ENCODE measurements at places on chromosomes 3 and 15. TPM values are rescaled to one million over a fixed set of nuclear protein-coding genes. Genes with fewer than 3 reads are reported as not detected.
A peak's percentile ranks its signal among the peaks of the same experiment; 100 is the strongest.

- no peak for DNase-seq
These were observed 76.9 kb upstream of the IGSF10 start for GRCh38 chr3:151537726-151538125.

DNA sequence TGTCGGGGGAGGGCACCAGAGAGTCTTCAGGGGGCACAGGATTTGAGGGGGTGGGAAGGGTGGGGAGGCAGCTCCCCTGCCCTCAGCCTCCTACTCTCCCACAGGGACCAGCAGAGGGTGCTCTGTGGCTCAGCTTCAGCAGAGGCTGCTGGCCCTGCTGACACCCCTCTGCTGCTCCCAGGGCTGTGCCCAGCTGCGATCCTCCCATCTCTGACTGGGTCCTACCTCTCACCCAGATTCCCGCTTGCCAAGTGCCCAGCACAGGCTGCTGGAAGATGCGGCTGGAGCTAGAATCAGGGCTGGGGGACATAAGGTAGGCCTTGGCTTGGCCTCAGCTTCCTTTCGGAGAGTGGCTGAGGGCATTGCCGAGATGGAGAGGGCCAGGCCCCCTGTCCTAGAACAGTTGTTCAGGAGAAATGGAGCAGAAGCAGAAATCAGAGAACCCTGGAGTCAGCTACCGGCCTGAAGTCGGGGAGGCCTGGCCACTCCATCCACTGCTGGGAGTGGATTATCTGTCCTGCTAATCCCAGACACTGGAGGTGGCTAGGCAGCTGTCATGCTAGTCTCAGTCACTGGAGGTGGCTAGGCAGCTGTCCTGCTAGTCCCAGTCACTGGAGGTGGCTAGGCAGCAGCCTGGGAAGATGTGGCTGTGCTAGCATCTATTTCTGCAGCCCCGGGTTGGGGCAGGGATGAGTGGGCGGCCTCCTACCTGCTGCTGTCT is 3.9 kb downstream of the GRM2 start:
- DNase-seq, result peak; percentile 64

DNA sequence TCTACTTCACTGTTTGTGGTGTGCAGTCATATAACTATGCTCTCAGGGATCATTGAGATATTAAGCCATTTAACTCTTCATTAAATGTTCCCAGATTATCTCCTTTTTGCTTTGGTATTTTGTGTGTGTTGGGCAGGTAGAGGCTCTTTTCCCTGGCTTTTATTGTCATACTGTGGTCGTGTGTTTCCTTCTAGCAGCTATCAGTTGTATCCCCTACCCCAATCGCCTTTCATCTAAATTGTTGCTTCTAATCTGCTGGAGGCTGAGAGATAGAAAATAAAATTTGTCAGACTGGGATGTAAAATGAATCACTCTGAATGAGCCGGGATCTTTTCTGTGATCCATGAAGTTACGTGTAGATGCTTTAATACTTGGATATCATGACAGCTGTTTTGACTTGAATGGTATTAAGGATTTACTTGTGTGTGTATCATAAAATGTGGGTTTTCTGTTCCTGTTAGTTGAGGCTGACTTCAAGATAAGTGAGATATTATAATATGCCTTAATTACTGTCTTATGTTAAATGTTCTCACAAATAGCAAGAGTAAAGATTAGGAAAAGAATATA is 9.2 kb downstream of the NFKBIZ start:
- no peak for DNase-seq

GRCh38 chr3:43759297-43759782 is 68.6 kb downstream of the ABHD5 start:
- peak; percentile 39 for DNase-seq

DNA sequence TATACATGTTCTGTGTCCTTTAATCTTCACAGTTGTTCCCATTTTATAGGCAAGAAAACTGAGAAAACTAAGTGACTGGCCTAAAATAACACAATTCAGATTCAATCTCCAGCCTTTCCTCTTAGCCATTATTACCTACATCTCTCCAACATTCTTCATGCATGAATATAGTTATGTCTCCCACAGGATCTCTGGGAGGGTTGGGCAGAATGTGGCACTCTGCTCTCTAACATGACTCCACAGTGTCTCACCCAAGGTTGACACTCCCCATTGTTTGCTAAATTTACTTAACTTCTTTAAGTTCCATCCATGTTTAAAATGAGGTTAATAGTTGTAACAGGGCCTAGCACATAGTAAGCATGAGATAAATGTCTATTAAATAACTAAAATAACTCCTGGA is 276.3 kb downstream of the ERC2 start:
- no peak for DNase-seq

GRCh38 chr15:42499858-42500609 is 4.6 kb downstream of the SNAP23 start:
- DNase-seq, result peak; percentile 25

DNA sequence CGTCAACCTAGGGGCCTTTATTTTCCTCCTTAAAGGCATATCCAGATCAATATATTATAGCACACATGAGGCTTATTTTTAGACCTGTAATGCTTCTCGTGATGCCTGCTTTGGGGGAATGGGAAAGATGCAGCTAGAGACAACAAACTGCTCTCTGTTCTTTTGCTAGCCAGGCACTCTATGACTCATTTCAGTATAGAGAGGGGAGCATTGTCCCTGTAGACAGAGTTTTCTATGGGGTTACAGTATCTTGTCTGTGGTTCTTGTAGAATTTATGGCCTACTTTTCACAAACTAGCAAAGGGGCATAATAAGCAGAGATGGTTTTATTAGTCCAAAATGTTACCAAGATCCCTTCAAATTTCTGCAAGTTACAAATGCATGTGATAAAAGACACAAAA is 305.6 kb downstream of the LSAMP start:
- DNase-seq, result no peak

- peak; percentile 23 for DNase-seq
These were observed 12.8 kb downstream of the LRRC28 start for GRCh38 chr15:99264125-99264524.

GRCh38 chr15:100167884-100168375 is 173.8 kb downstream of the ADAMTS17 start:
- no peak for DNase-seq

DNA sequence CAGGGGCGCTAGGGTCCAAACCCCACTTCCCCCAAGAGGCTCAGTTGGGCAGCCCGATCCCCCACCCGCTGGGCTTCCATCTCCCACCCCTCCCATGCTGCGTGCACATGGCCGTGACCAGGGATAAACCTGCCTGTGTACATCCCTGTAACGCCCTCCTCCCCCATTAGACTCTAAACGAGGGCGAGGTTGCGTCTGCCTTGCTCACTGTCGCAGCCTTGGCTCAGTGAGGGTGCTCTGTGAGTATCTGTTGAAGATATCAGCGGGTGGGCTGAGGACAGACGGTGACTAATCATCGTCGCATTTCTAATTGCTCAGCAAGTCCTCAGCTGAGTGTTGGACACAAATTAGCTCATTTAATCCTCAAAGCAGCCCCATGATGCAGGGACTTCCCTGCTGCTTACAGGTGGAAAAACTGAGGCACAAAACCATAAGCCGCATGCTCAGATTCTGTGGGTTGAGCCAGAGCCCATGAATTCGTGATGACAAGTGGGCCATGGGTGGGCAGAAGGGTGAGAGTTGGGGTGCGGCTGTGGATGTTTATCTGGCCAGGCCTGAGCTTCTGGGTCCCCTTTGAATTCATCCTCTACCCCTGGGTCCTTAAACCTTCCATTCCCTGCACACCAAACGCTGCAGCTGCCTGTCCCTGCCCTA is 26.0 kb downstream of the FBLN2 start:
- DNase-seq, result no peak

DNA sequence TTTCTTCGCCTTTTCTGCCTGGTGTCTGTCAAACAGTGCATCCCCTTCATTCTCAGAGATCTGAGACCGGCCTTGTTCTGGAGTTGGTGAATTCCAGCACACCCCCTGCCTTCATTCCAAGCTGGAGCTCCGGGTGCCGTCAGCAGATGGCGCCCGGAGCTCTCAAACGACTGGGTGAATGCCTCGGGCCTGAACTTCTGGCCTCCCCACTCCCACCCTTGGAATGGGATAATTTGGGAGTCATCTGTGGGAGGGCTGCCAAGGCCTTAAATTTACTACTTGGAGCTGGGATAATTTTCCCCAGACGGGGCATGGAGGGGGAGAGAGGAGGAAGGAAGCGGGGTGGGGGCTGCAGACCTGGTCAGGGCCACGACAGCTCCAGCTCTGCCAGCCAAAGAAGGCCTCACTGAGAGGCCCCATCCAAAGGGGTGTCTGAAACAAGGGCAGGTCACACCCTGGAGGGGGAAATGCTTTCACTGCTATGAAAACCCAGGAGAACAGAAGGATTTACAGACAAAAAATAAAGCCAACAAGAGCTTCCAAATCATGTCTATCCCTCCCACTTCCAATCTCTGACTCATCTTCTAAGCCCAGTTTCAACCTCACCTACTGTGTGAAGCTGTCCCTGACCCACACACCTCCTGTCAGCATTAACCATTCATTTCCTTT is 187.9 kb downstream of the OPA1 start:
- DNase-seq, result peak; percentile 91

DNA sequence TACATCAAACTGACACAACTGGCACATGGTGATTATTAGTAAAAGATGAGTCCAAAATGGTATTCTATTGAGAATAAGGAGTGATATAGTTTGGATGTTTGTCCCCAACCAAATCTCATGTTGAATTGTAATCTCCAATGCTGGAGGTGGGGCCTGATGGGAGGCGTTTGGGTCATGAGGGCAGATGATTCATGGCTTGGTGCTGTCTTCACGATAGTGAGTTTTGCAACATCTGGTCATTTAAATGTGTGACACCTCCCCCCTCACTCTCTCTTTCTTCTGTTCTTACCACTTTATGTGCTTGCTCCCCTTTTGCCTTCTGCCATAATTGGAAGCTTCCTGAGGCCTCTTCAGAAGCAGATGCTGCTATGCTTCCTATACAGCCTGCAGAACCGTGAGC is 90.6 kb downstream of the RSL24D1 start:
- no peak for DNase-seq

- DNase-seq, result no peak
These were observed 33.7 kb downstream of the BNC1 start for GRCh38 chr15:83250781-83251180.

DNA sequence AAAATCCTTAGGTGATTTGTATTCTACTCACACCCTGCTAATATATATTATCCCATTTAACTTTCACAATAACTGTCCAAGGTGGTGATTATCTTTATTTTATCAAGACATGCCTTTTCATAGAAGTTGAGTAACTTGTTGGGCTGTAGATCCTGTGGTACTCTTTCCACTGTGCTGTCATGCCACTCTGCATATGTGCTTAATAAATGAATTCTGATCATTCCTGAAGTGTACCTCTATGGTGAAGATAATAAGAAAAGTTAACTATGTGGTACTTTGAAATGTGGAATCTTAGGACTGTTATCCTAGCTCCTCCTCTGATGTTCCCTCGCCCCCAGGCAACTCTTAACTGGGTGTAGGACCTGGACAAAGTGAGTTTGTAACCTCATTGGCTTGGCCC is 5.2 kb downstream of the SNRK start:
- no peak for DNase-seq

GRCh38 chr3:171187706-171188290 is 161.3 kb upstream of the SLC2A2 start:
- peak; percentile 65 for DNase-seq

- no peak for DNase-seq
These were observed 50.4 kb downstream of the ADAM10 start for GRCh38 chr15:58698887-58699641.

DNA sequence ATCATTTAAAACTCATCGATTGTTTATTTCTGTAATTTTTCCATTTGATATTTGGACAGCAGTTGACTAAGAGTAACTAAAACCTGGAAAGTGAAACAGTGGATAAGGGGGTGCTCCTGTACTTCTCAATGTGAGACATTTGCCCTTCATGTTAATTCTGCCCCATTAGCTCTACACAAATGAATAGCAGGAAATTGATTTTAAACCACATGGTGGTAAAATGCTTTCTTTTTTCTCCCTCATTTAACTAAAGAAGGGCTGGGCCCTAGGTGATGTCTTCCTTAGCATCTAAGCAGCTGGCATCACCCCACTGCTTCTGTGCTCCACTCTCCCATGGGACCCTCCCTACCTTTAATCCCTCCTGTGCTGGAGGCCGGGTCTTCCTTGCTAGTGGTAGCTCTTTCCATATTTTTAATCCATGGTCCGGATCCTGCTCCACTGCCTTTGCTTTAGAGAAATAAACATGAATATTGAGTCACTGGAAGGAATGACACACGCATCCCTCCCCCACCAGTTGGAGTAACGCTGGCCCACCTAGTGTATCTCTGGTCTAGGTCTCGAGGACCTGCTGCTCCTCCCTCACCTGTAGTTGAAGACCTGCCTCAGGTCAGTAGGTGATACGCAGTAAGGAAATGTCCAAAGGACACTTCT is 30.2 kb upstream of the LAMP3 start:
- no peak for DNase-seq

DNA sequence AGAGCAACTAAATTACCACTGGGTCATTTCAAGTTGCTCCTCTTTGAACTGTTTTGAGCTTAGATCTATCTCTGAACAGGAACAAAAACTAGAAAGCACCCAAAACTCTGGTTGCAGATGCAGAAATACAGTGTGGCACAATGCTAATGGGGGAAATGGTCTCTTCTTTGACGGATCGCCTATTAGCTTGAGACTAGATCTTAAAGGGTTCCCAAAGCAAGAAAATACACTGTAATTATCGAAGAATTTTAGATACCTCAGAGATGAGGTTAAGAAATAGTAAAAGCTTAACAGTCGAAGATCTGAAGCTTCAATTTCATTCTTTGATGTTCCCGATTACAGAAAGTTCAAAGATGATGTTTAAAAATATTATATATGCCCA is 818 bp downstream of the PPP1R2 start:
- no peak for DNase-seq

DNA sequence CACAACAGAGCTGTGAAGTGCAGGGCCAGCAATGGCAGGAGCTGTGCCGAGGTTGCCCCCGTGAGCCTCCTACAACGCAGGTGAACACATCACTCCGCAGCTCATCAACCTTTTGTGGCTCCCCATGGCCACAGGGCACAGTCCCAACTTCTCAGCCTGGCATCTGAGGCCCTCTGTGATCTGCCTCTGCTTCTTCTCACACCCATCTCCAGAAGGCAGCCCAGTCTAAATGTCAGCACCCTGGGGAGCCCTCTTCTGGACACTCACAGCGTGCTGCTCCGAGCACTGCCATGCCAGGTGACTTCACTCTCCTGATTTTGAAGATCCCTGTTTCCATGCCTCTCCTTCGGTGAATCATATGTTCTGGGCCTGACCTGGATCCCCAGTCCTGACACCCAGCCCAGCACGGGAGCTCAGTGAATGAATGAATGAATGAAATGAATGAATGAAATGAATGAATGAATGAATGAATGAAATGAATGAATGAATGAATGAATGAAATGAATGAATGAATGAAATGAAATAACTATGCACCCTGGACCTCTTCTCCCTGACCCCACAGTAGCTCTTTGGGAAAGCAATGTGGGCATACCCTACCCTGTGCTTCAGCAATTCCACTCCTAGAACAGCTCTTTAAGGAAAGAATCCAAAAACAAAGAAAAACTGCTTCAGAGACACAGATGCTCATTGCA is 17.9 kb upstream of the SKIC8 start:
- DNase-seq, result no peak

The PRKAR2A gene
- total RNA-seq, result 30.2 TPM

The ST8SIA2 gene
- 2.0 TPM for total RNA-seq

The FES gene
- 14.4 TPM for total RNA-seq

The PDZRN3 gene
- total RNA-seq, result 11.0 TPM

The IL17RD gene
- 79.6 TPM for total RNA-seq

The CFAP20DC gene
- total RNA-seq, result 11.4 TPM

The NOX5 gene
- total RNA-seq, result 0.03 TPM

The DUOXA1 gene
- total RNA-seq, result not detected

The AADACL2 gene
- total RNA-seq, result not detected

The CFAP161 gene
- not detected for total RNA-seq

The ST6GAL1 gene
- 51.6 TPM for total RNA-seq

The FAM107A gene
- 1.0 TPM for total RNA-seq

The NLGN1 gene
- 9.6 TPM for total RNA-seq

The PPM1L gene
- 26.4 TPM for total RNA-seq

Measured in GM23338 (cell line).